Upper lobe of right lung (tissue), 1 donor: ENCODE measurements at places on chromosomes 12 and 14. TPM values are rescaled to one million over a fixed set of nuclear protein-coding genes. Genes with fewer than 3 reads are reported as not detected.

DNA sequence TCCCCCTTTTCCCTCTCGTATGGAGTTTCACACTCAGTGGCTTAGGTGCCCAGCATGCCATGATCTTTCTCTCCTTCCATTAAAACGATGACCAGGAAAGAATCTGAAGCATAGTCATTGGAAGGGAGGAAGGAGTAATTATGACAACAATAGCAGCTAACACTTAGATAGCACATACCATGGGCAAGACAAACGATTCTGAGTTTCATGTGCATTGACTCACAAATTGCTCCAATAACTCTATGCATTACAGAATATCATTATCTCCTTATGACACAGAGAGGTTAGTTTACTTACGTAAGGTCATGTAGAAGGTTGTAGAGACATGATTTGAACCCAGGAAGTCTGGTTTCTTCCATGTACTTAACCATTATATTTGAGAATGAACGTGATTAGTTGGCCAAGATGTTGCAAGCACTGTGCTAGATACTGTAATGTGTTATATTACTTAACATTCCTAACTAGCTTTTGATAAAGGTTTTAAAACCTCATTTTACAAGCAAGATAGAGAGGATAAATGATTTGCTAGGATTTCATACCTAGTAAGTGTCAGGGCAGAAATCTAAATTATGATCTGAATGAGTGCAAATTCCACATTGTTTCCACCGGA lies 162.4 kb downstream of the CAND1 start:
- DNase-seq: no peak
- H3K36me3 ChIP-seq: no peaks in the 10 kb centered on the region

- H3K4me1 ChIP-seq: no peaks in the 10 kb centered on the region
- no peak overlapping the region for H3K27ac ChIP-seq
- H3K4me3 ChIP-seq: no peak overlapping the region
- DNase-seq: no peak
Measured at GRCh38 chr14:98122527-98122926, 1149.5 kb downstream of the BCL11B start.

KRT74 gene
- not detected for total RNA-seq

LMNTD1 gene
- total RNA-seq: not detected

MORN3 gene
- 0.67 TPM for total RNA-seq

PRICKLE1 gene
- 18.4 TPM for total RNA-seq

- H3K36me3 ChIP-seq: no peaks in the 10 kb centered on the region
- no peak overlapping the region for H3K27ac ChIP-seq
- H3K4me1 ChIP-seq: no peaks in the 10 kb centered on the region
- no peaks in the 10 kb centered on the region for H3K27me3 ChIP-seq
Measured at GRCh38 chr14:82724316-82724715, 1190.7 kb upstream of the SEL1L start.

GRCh38 chr14:88270776-88271175 lies 52.3 kb downstream of the KCNK10 start:
- no peaks in the 10 kb centered on the region for H3K4me1 ChIP-seq
- H3K4me3 ChIP-seq: no peak overlapping the region
- no peak for DNase-seq
- no peaks in the 10 kb centered on the region for H3K27me3 ChIP-seq
- no peak overlapping the region for H3K27ac ChIP-seq
- no peaks in the 10 kb centered on the region for H3K36me3 ChIP-seq

DNA sequence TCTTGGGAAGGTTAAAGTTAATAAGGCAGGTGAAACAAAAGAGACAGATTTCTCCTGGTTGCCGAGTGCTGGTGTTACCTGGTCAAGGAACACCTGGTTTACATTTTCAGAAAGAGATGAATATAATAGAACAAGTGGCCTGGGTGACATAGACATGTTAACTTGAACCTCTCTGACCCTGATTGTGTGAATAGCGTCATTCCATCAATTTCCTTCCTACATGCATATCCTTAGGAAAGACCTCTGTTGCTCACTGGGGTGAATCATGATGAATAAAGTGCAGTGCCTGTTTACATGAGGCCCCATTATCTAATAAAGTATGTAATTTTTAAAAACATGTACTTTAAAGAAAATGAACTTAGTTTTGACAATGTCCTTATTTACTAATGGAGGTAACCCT lies 1822.9 kb upstream of the FLRT2 start:
- no peaks in the 10 kb centered on the region for H3K36me3 ChIP-seq
- H3K4me1 ChIP-seq: no peaks in the 10 kb centered on the region
- H3K27ac ChIP-seq: no peak overlapping the region
- H3K4me3 ChIP-seq: no peak overlapping the region

DNA sequence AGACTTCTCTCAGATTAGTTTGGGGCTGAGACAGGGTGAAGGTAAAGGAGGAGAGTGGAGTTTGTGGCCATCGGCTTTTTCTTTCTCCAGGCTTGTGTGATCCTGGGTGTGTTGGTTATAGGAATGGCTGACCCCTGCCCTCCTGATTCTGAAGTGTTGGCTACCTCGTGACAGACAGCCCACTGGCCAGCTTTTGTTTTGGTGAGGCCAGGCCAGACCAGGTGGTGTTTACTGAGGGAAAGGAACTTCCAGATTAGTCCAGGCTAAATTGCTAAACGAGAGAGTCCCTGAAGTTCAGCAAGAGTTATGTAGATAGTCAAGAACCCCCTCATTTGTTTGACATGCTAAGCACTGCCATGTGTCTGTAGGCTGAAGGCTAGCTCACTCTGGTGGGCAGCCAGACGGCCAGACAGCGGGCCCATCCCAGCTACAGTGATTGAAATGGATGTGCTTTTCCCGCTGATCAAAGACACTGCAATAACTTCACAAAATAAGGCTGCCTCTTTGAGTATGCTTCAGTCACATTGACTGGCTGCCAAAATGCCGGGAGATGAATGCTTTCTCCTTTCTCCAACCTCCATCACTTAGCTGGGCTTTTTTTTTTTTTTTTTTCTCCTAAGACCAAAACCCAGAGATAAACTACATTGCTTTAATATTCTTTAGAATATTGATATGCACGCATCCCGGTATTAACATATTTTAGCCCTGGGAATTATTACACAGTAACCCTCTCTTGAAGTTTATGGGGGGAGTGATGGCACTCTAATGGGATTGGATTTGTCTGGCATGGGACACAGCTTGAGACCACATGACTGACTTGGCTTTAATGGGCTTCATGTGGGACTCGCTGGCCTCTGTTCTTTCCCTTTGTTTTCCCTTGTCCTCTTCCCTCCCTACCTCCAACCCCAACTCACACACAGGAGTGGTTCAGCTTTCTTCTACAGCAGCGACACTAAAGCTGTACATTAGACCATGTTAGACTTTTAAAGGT lies 76.9 kb downstream of the SMOC1 start:
- H3K4me3 ChIP-seq: no peak overlapping the region
- no peak for DNase-seq
- no peaks in the 10 kb centered on the region for H3K4me1 ChIP-seq
- H3K27ac ChIP-seq: no peak overlapping the region
- no peaks in the 10 kb centered on the region for H3K36me3 ChIP-seq
- no peaks in the 10 kb centered on the region for H3K27me3 ChIP-seq

TBC1D30 gene
- 14.8 TPM for total RNA-seq

DNA sequence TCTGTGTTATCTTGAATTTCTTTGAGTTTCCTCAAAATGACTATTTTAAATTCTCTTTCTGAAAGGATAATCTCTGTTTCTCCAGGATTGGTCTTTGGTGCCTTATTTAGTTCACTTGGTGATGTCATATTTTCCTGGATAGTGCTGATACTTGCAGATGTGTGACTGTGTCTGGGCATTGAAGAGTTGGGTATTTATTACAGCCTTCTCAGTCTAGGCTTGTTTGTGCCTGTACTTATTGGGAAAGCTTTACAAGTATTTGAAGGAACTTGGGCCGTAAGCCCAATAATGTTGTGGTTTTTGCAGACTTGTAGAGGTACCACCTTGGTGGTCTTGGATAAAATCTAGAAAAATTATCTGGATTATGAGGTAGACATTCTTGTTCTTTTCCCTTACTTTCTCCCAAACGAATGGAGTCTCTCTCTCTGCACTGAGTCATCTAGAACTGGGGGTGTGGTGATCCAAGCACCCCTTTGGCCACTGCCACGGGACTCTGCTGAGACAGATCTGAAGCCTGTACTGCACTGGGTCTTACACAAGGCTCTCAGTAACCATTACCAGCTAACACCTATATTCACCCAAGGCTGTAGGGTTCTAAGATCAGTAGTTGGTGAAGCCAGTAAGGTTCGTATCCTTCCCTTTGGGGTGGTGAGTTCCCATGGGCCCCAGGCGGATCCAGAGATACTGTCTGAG lies 703.7 kb upstream of the MGAT4C start:
- no peak overlapping the region for H3K4me3 ChIP-seq
- no peaks in the 10 kb centered on the region for H3K4me1 ChIP-seq
- H3K36me3 ChIP-seq: no peaks in the 10 kb centered on the region
- no peak overlapping the region for H3K27ac ChIP-seq
- H3K27me3 ChIP-seq: no peaks in the 10 kb centered on the region

DNA sequence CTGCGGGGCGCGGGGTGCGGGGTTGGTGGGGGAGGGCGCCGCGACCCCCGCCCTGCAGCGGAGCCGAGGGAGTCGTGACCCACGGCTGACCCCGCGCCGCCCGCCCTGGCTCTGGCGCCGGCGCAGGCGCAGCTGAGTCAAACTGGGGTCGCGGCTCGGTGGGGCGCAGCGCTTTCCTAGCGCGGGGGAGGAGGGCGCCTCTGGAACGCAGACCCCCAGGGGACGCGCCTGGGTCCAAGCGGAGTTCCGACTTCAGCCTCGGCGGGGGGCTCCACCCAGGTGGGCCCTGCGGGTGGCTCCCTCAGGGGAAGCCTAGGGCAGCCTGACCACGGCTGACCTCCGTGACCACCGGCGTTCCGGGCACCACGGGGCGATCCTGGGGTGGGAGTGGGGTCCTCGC lies 467 bp upstream of the ANHX start:
- no peaks in the 10 kb centered on the region for H3K4me1 ChIP-seq
- H3K4me3 ChIP-seq: no peak overlapping the region
- DNase-seq: no peak
- no peaks in the 10 kb centered on the region for H3K27me3 ChIP-seq
- no peak overlapping the region for H3K27ac ChIP-seq
